ENCODE measurements at places on chromosomes 6 and 20. TPM values are rescaled to one million over a fixed set of nuclear protein-coding genes. Genes with fewer than 3 reads are reported as not detected.

Gene TTK
- 8.9 TPM for total RNA-seq

Gene WFDC5
- total RNA-seq = not detected

Gene GSTA2
- 0.22 TPM for total RNA-seq

Gene F13A1
- 49.4 TPM for total RNA-seq

Gene SLC35D3
- total RNA-seq = 0.32 TPM

Gene ULBP2
- total RNA-seq = 0.19 TPM

Gene HCRTR2
- total RNA-seq = not detected

Gene LBP
- total RNA-seq = not detected

Gene ABHD16B
- not detected for total RNA-seq

Gene LY6G6C
- 2.3 TPM for total RNA-seq

Gene ARFGEF3
- 22.2 TPM for total RNA-seq

DNA sequence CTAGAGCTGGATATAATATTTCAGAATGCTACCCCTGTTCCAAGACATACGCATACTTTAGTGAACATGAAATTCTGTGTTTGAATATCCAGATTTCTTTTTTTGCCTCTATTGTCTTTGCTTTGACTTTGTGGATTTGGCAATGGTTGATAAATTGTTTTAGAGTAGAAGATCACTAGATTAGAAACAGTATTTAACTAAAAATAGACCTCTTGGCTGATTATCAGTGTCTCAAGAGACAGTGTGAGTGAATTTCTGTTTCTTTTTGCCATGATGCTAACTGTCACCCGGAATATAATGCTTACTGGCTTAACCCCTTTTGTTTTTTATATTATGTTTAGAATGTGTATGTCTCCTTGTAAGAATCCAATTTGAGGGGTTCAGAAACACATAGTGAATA lies 102.5 kb downstream of the PLCB1 start:
- no peak overlapping the region for H3K27ac ChIP-seq
- H3K4me3 ChIP-seq = no peak overlapping the region
- no peak for DNase-seq
- H3K27me3 ChIP-seq = no peaks in the 10 kb centered on the region
- H3K4me1 ChIP-seq = no peaks in the 10 kb centered on the region
- no peaks in the 10 kb centered on the region for H3K36me3 ChIP-seq

- no peak for DNase-seq
- H3K27me3 ChIP-seq = no peaks in the 10 kb centered on the region
- no peak overlapping the region for H3K4me3 ChIP-seq
- H3K27ac ChIP-seq = no peak overlapping the region
- H3K36me3 ChIP-seq = no peaks in the 10 kb centered on the region
Measured at GRCh38 chr20:9571783-9572182, 57.4 kb downstream of the LAMP5 start.

DNA sequence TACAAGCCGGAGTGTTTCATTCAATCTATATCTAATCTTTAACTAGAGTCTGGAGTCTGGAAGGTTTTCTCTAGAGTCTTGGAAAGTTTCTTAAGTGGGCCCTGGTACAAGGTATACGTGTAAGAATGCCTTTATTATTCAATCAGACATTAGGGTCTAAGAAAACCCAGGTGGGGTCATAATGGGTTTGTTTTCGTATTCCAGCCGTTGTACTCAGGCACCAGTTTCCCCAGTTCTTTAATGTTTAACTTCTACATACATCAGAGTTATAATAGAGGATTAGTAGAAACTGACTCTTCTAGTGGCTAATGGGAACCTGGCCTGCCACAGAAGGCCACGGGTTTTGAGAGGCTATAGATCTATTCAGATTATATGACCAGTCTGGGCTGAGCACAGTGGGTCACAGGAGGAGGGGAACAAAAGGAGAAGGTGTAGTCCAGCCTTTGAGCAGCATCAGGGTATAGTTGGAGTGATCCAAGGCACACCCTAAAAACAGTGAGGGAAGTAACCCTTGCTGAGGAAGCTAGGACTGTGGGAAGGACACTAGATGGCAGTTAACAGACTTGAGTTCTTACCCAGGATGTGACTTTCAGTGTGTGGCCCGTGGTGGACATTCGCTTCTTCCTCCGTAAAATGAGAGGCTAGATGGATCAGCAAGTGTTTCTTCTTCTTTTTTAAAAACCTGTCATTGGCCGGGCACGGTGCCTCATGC lies 15.5 kb downstream of the FAM83B start:
- no peaks in the 10 kb centered on the region for H3K36me3 ChIP-seq
- H3K4me3 ChIP-seq = no peak overlapping the region
- peak; percentile 43 for DNase-seq
- H3K27me3 ChIP-seq = no peaks in the 10 kb centered on the region

DNA sequence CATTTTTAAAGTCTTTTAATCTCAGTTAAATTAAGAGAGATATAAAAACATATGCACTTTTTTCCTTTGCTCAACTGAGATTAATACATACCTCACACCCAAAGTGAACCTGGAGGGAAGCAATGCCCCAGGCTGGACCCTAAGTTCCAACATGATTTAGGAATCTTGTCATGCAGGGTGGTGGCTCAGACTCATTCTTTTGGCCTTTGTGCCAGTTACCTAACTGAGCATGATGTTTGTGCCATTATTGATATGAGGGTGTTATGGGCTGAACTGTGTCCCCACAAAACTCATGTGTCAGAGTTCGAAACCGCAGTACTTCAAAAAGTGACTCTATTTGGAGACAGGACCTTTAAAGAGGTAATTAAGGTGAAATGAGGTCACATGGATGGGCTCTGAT lies 188.0 kb downstream of the ARHGAP18 start:
- no peaks in the 10 kb centered on the region for H3K4me1 ChIP-seq
- no peak overlapping the region for H3K27ac ChIP-seq
- no peaks in the 10 kb centered on the region for H3K36me3 ChIP-seq
- no peak overlapping the region for H3K4me3 ChIP-seq

DNA sequence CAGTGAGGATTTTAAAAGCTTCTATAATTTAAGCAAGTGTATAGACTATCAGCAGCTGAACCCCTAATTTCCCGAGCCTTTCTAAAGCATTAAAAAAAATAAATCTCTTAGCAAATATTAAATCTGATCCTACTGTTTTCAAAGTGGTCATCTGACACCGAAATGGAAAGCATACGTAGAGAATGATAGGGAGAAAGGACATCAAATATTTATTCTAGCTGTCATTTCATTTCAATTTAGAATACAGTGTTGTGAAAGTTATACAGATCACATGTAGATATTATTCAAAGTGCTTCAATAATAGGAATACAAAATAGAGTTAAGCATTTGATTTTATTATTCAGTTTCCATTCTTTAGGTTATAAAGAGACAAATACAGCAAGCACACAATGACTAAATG lies 61.9 kb upstream of the PKIB start:
- no peak overlapping the region for H3K27ac ChIP-seq
- no peak overlapping the region for H3K4me3 ChIP-seq
- DNase-seq = no peak
- H3K27me3 ChIP-seq = no peaks in the 10 kb centered on the region

GRCh38 chr6:34362909-34363680 lies 29.4 kb downstream of the NUDT3 start:
- no peaks in the 10 kb centered on the region for H3K4me1 ChIP-seq
- H3K36me3 ChIP-seq = no peaks in the 10 kb centered on the region
- no peak for DNase-seq
- H3K27ac ChIP-seq = no peak overlapping the region
- H3K27me3 ChIP-seq = no peaks in the 10 kb centered on the region

GRCh38 chr20:63574156-63574828 lies at the start of gene HELZ2:
TSS of gene HELZ2 (minus strand) at chr20:63574239. CDS start at chr20:63572385, 1,854 bp downstream.
- DNase-seq = peak; percentile 86
- peaks cover 9% of the 10 kb centered on the region for H3K4me1 ChIP-seq
- H3K4me3 ChIP-seq = peak within 1 kb of the TSS; percentile 79
- H3K36me3 ChIP-seq = no peaks in the 10 kb centered on the region
- H3K27me3 ChIP-seq = no peaks in the 10 kb centered on the region
- H3K27ac ChIP-seq = peak within 1 kb of the TSS; percentile 64

GRCh38 chr20:9110365-9110764 lies 41.5 kb downstream of the PLCB4 start:
- H3K4me3 ChIP-seq = no peak overlapping the region
- no peak overlapping the region for H3K27ac ChIP-seq
- no peaks in the 10 kb centered on the region for H3K27me3 ChIP-seq
- no peaks in the 10 kb centered on the region for H3K4me1 ChIP-seq
- no peaks in the 10 kb centered on the region for H3K36me3 ChIP-seq

DNA sequence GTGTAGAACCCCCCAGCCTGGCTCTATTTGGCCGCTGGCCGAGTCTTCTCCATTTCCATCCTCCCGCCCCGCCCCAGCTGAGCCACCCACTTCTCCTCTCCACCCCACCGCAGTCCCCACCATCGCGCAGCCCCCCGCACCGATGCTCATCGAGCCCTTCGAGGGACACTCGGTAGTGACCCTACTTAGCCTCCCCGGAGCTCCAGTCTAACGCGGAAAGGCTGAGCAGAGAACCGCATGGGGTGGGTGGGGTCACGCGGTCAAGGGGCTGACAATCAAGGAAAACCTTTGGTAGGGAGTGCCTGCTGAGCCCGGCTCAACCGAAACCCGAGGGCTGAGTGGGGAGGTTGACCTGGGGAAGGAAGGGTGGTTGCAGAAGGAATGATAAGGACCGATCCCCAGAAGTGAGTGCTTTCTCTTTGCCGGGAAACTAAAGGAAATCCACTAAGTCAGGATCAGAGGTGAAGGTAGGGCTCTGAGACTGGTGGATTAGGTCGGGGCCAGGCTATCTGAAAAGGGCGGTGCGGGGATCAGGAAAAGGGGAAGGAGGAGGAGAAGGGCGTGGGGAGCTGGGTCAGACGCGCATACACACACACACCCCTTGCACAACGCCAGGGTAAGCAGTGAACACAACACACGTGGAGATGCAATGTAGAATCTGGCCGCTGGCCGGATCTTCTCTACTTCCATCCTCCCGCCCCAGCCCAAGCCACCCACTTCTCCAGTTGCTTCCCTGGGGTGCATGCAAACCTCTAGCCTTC lies 49.8 kb downstream of the CPXM1 start:
- peaks cover 7% of the 10 kb centered on the region for H3K4me1 ChIP-seq
- peak; percentile 53 for DNase-seq
- H3K36me3 ChIP-seq = no peaks in the 10 kb centered on the region
- H3K27ac ChIP-seq = no peak overlapping the region
- peaks cover 14% of the 10 kb centered on the region for H3K27me3 ChIP-seq
- peak overlapping the region; percentile 45 for H3K4me3 ChIP-seq

GRCh38 chr6:34352305-34352937 lies 40.0 kb downstream of the NUDT3 start:
- H3K27me3 ChIP-seq = no peaks in the 10 kb centered on the region
- no peak overlapping the region for H3K4me3 ChIP-seq
- no peak overlapping the region for H3K27ac ChIP-seq
- H3K4me1 ChIP-seq = no peaks in the 10 kb centered on the region
- H3K36me3 ChIP-seq = no peaks in the 10 kb centered on the region

GRCh38 chr20:11411765-11412164 lies 505.9 kb upstream of the BTBD3 start:
- no peaks in the 10 kb centered on the region for H3K36me3 ChIP-seq
- DNase-seq = no peak
- no peak overlapping the region for H3K27ac ChIP-seq

GRCh38 chr20:48832405-48832730 lies 4.6 kb upstream of the PREX1 start:
- DNase-seq = no peak
- no peaks in the 10 kb centered on the region for H3K36me3 ChIP-seq
- no peak overlapping the region for H3K4me3 ChIP-seq
- no peak overlapping the region for H3K27ac ChIP-seq
- H3K4me1 ChIP-seq = no peaks in the 10 kb centered on the region

- no peaks in the 10 kb centered on the region for H3K36me3 ChIP-seq
- H3K27me3 ChIP-seq = peaks cover 39% of the 10 kb centered on the region
- H3K27ac ChIP-seq = no peak overlapping the region
- peaks cover 15% of the 10 kb centered on the region for H3K4me1 ChIP-seq
- no peak for DNase-seq
- no peak overlapping the region for H3K4me3 ChIP-seq
Measured at GRCh38 chr6:7730001-7730783, 4.3 kb downstream of the BMP6 start.

DNA sequence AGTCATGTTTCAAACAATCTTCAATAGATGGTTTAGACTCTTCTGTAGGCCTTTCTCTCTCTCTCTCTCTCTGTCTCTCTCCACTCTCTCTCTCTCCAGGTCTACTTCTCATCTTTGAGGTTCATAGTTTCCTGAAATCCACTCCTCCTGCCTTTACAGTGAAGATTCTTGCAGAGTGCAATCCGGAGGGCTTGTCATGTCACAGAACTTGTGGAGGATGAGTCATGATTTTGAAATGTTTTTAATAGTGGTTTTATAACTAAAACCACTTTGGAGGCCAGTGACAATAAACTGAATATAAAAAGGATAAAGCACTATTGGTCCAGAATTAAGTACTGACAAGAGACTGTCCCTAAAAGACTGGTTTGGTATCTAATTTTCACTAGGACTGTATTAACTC lies 156.3 kb downstream of the KIF6 start:
- H3K4me1 ChIP-seq = no peaks in the 10 kb centered on the region
- H3K27ac ChIP-seq = no peak overlapping the region
- H3K36me3 ChIP-seq = no peaks in the 10 kb centered on the region
- no peak overlapping the region for H3K4me3 ChIP-seq
- H3K27me3 ChIP-seq = no peaks in the 10 kb centered on the region

GRCh38 chr20:38706509-38706908 lies 17.8 kb upstream of the SLC32A1 start:
- no peak overlapping the region for H3K4me3 ChIP-seq
- no peaks in the 10 kb centered on the region for H3K36me3 ChIP-seq
- no peaks in the 10 kb centered on the region for H3K4me1 ChIP-seq

DNA sequence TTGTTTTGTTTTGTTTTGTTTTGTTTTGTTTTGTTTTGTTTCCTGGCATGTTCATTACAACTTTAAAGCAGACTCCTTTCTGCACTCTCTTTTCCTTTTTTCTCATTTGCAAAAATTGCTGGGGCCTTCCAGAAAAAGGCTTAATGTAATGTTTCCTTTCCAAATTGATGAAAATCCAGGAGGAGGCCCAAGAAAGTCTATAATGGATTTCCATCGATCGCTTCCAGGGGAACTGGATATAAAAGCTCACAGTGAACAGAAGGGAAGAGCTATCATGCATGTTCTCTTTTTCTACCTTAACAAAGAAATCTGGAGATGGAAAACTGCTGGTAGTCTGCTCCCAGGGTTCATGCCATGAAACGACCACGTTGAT lies 28.7 kb downstream of the ISM1 start:
- no peaks in the 10 kb centered on the region for H3K36me3 ChIP-seq
- DNase-seq = no peak
- H3K27ac ChIP-seq = no peak overlapping the region
- no peaks in the 10 kb centered on the region for H3K27me3 ChIP-seq
- no peak overlapping the region for H3K4me3 ChIP-seq
- H3K4me1 ChIP-seq = no peaks in the 10 kb centered on the region

GRCh38 chr20:58584051-58584824 lies 66.8 kb upstream of the STX16 start:
- no peak for DNase-seq
- H3K27ac ChIP-seq = no peak overlapping the region
- H3K4me3 ChIP-seq = no peak overlapping the region
- H3K36me3 ChIP-seq = no peaks in the 10 kb centered on the region

- no peaks in the 10 kb centered on the region for H3K36me3 ChIP-seq
- DNase-seq = no peak
- H3K4me1 ChIP-seq = peaks cover 16% of the 10 kb centered on the region
- H3K27me3 ChIP-seq = no peaks in the 10 kb centered on the region
Measured at GRCh38 chr20:5737966-5738365, 12.2 kb upstream of the SHLD1 start.
